ENCODE measurements at places on chromosomes 4 and X.

GRCh38 chr4:68267433-68267944, 22.0 kb upstream of the TMPRSS11B start:
- DNase-seq = no peak

- DNase-seq = no peak
Measured at GRCh38 chrX:68234171-68234910, 199.0 kb downstream of the OPHN1 start.

- peak; percentile 43 for DNase-seq
Measured at GRCh38 chr4:153645183-153645582, 38.9 kb upstream of the TLR2 start.

GRCh38 chr4:47010912-47011446, 17.6 kb upstream of the GABRA4 start:
- no peak for DNase-seq

DNA sequence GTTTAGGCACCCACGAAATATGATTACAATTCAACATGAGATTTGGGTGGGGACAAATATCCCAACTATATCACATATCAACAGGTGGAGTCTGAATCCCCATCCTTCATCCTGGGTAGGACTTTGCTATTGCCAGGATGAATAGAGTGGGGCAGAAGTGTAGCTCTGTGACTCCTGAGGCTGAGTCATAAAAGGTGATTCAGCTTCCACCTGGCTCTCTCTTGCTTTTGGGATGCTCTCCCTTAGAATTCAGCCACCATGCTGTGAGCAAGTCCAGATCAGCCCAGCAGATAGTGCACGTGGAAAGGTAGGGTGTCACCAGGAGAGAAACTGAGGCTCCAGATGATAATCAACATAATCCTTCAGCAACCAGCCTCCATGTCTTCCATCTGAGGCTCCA, 193.8 kb upstream of the BCOR start:
- DNase-seq = no peak

DNA sequence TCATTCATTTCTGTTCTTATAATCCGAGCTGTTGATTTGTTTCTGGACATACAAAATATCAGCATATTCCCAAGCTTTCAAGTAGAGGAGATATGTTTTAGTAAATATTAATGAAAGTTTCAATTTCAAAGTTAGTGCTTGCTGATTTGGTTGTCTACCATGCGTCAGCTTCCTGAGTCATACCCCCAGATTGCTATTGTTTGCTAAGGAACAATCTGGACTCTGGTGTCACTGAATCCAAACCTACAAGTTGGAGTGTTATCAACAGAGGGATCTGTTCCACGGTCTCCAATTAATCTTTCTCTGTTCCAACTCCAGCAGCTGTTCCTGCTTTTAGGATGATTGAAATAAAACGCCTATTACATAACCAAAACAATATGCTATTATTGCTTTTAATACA, 96.1 kb upstream of the FAM9A start:
- DNase-seq = no peak

- DNase-seq = no peak
Measured at GRCh38 chrX:105658136-105658535, 164.2 kb upstream of the NRK start.

DNA sequence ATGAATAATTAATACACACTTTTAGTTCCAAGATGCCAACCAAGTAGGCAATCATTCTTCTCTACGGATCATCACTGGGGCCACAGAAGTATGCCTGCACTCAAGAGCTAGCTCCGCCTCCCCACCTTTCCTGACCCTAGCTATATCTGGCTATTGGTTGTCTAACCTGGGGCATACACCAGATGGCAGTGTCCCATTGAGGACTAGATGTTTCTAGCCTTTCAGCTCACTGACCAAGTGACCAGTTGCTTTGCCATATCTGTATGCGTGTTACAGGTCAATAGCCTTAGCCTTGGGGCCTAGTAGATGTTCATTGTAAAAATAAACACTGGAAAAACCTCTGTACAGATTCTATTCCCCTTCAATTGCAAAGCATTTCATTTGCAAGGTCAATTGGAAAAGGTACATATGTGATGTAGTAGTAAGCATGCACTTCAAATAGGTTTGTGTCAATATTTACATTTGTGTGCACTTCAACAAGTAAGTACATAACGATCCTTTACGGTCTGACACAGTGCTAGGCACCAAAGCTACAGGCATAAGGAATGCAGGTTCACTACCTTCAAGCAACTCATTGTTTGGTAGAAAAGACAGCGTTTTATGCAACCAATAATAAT, 521.7 kb downstream of the PPARGC1A start:
- DNase-seq = no peak
